ENCODE measurements at places on chromosomes 7 and 10.

GRCh38 chr10:68154211-68154497, 44.9 kb downstream of the MYPN start:
- DNase-seq: no peak

DNA sequence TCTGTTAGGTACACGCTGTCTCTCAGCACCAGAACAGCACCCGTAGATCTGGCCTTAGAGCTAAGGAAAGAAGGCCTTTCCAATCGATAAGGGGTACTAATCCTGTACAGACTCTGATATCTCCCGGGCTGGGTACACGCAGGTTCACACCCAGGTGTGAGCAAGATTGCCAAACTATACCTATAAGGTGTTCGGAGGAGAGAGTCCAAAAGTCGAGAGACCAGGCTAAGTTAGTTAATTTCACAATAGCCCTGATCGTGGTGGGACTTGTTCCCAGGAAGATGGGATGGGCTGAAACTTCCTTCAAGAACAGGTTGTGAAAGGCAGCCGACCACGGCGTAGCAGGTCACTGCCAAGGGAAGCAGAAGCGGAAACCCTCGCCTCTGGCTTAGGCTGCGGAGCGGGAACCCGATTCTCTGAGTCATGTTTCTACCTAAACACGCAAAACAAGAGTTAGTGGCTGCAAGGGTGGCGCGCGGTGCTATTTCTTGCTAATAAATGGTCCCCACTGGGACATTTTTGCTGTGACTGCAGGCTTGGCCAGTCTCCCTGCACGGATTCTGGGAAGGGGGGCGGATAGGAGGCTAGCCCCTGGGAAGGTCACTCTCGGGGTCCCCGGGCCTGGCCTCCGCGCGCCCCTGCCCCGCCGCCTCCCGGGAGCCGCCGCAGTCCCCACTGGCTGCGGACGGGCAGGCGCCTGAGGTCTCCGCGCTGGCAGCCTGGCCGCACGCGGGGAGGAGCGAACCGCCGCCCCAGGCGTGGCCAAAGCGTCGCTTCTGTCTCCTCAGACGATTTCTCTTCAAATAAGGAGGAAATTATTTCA, 75.4 kb upstream of the PDSS1 start:
- DNase-seq: no peak

GRCh38 chr10:63722537-63722936, 201.3 kb downstream of the REEP3 start:
- DNase-seq: no peak

DNA sequence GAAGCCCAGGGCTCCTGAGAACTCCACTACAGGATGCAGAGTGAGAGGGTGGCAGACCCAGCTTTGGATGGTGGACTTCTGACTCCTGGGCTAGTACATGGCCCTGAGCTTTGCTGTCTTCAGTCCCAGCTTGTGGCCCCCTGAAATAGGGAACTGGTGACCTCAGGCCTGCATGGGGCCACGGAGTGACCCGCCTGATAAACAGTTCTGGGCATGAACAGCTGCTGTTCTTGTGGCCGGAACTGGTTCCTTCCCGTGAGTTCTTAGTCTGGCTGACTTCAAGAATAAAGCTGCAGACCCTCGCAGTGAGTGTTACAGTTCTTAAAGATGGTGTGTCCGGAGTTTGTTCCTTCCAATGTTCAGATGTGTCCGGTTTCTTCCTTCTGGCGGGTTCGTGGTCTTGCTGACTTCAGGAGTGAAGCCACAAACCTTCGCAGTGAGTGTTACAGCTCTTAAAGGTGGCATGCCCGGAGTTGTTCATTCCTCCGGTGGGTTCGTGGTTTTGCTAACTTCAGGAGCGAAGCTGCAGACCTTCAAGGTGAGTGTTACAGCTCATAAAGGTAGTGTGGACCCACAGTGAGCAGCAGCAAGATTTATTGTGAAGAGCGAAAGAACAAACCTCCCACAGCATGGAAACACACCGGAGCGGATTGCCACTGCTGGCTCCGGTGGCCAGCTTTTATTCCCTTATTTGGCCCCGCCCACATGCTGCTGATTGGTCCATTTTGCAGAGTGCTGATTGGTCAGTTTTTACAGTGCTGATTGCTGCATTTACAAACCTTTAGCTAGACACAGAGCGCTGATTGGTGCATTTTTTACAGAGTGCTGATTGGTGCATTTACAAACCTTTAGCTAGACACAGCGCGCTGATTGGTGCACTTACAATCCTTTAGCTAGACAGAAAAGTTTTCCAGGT, 268.0 kb downstream of the ZEB1 start:
- DNase-seq: no peak

DNA sequence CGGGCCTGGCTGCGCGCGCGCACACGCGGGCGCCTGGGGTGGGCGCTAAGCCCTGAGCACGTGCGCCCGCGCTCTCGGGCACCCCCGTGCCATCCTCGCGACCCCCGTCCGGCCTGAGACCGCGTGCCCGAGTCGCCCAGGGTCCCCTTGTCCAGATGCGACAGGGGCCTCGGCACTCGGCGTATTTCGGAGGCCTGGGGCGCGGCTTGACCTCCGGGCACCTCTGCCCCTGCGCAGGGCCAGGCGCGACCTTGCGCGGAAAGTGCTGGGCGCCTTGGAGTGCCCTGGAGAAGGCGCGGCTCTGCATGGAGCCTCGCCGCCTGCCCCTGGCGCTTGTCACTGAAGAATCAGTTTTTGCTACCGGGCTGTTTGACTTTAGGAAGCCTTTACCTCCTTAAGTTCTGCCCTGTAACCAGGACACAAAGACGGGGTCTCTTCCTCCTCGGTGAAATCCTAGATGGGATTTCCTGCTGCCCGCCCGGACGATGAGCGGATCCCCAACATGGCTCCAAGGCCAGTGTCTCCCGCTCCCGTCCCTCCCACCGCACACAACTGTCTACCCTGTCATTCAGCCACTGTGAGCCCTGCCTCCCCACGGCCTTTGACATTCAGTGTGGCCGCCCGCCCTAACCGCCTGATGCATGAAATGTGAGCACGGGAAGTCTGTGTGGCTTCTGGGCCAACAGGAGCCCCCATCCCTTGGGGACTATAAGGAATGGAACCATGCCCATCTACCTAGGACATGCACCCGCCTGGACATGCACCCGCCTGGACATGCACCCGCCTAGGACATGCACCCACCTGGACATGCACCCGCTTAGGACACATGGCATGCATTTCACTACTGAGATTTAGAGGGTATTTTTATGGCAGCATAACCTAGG, 1.1 kb upstream of the STK32C start:
- DNase-seq: no peak

DNA sequence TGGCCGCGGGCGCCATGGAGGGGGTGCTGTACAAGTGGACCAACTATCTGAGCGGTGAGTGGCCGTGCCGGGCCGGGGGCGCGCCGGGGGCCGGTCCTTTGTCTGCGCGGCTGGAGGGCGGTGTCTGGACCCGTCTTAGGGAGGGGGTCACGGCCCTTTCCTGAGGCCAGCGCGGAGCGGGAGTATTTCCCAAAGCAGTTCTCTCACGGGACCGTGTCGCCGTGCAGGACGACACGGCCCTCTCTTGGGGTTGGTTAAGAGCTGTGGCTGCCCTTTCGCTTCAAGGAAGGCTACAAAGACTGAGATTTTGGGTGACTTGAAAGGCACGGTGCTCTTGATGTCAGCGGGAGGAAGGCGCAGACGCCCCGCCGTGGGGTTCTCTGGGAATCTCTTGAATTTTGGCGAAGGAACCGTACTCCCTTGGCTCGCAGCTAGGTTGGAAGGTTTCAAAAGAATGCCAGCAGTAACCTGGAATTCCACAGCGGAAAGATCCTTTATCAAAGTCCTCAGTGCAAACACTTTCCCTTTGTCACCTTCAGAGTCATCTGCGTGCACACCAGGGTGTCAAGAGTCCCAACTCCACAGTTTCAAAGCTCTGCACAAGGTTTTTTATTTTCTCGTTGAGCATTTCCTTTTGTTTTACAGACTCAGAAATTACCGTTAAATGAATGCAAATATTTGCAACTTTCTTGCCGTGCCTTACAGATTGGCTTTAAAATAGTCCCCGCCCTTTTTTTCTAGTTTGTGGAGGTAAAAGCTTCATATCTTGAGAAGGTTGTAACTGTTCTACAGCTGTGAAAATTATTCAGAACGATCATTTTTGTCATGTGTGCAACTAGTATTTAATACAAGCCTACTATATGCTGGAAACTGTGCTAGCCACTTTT, 780 bp downstream of the PLEKHA8 start:
- DNase-seq: no peak

DNA sequence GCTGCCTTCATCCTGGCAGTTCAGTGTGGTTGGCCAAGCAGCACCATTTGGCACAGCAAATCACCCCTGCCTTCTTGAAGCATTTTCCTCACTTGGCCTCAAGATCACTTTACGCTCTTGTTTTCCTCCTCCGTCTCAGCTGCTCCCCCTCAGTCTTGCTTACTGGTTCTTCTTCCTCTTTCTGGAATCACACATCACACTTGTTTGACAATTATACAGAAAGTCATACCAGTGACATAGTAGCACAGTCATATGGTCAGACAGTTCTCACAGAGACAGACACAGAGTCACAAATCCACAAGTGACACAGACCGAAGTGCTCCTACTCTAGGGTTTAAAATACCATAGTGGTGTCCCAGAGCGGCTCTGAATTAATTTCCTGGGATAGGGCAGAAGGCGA, 43.8 kb upstream of the ARL4A start:
- DNase-seq: no peak

DNA sequence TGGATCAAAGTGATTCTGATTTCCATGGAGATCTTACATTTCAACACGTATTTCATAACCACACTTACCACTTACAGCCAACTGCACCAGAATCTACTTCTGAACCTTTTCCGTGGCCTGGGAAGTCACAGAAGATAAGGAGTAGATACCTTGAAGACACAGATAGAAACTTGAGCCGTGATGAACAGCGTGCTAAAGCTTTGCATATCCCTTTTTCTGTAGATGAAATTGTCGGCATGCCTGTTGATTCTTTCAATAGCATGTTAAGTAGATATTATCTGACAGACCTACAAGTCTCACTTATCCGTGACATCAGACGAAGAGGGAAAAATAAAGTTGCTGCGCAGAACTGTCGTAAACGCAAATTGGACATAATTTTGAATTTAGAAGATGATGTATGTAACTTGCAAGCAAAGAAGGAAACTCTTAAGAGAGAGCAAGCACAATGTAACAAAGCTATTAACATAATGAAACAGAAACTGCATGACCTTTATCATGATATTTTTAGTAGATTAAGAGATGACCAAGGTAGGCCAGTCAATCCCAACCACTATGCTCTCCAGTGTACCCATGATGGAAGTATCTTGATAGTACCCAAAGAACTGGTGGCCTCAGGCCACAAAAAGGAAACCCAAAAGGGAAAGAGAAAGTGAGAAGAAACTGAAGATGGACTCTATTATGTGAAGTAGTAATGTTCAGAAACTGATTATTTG, 15.3 kb downstream of the HNRNPA2B1 start:
- DNase-seq: no peak

- DNase-seq: no peak
These were observed 55.1 kb upstream of the FAM20C start for GRCh38 chr7:137094-137891.

GRCh38 chr10:44981172-44982113, 2.8 kb upstream of the DEPP1 start:
- no peak for DNase-seq

DNA sequence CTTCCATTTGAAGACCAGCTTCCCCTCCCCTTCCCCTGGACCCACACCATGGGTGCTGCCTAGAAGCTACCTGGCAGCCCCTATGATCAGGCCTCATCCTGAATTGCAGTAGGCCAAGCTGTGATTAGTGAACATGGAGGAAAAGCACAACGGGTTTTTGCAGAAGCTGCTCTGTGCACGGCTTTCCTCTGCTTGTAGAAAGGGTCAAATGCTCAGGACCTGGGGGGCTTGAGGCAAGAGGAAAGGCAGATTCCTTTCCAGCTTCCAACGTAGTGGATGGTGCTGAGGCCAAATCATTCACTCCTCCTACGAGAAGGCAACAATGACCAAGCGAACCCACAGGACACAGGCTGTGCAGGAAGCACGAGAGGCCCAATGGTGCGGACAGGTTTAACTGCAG, 410.3 kb upstream of the SHH start:
- no peak for DNase-seq

DNA sequence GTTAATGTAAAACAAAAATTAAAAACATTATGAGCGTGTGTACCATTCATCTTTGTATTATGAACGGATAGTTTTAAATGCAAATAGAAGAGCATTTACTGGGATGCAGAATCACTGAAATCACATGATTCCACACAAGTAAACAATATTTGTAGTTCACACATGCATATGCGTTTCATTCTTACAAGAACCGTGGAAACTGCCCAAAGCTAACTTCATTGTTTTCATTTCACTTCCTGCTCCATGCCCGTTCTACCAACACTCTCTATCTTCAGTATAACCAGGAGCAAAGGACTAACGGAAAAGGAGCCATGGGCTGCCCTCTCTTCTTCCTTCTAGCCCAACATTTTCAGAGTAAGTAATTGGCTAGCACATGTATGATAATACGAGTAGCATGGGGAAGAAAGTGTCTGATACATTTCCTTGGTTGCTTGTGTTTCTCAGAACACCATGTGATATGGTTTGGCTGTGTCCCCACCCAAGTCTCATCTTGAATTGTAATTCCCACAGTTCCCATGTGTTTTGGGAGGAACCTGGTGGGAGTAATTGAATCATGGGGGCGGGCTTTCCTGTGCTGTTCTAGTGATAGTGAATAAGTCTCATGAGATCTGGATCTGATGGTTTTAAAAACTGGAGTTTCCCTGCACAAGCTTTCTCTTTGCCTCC, 38.8 kb downstream of the ZNF783 start:
- DNase-seq: no peak

DNA sequence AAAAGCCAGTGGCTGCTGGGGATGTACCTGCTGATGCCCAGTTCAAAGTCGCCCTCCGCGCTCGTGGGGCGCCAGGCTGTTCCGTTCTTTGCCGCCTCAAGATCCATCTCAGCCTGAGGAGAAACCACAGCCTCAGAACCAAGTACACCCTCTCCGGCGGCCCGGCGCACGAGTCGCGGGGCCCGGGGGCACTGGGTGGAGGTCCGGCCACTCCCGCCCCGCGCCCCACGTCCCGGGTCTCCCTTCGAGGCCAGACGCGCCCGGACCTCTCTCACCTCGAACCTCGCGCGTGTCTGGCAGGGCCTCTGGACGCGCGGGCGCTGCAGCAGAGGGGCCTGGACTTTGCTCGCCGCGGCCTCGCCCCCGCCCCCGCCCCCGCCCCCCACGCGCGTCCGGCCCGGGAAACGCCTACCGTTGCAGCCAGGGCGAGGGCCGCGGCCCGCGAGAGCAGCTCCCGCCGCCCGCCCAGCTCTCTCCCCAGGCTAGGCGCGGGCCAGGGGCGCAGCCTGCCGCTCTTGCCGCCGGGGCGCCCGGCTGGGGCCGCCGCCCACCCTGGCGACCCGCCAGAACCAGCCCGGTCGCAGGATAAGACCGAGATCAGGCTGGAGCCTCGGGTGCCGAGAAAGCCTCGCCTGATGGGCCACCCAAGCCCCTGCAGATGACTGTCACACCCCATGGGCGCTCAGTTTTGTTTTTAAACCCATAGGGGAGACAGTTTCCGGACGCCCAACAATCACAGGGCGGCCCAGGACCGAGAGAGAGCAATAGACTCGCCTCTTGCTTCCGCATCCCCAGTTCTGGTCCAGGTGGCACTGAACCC, at the start of gene ABCB4:
Gene ABCB4, minus strand, starts transcription at position 322 of the 820 bp plus-strand sequence. Its CDS starts 215 bp downstream, at position 107.
- no peak for DNase-seq

GRCh38 chr7:134905375-134905774, 80.9 kb upstream of the AGBL3 start:
- no peak for DNase-seq

Data from activated T-helper 1 cell treated with anti-CD3 and anti-CD28 coated beads, Interleukin-2, amount 50 U/mL, for 16 hours (primary cell).